ENCODE measurements at places on chromosomes 11 and 22.

DNA sequence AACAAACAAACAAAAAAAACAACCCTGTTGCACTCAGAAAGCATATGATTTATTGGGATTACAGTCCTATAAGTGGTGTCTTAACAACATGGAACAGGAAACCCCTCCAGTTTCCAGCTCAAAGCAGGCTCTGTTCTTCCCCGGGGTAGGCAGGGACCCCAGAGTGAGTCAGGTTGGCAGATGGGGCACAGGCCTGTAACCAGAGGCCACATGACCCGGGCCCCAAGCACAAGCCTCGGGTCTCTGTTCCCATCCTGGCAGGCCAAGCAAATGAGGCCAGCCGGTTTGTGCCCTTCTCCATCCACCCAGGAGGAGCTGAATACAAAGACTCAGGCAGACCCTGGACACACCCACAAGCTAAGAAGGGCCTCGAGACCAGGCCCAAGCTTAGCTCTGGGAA, 75.8 kb downstream of the NAT10 start:
- no peak for DNase-seq

DNA sequence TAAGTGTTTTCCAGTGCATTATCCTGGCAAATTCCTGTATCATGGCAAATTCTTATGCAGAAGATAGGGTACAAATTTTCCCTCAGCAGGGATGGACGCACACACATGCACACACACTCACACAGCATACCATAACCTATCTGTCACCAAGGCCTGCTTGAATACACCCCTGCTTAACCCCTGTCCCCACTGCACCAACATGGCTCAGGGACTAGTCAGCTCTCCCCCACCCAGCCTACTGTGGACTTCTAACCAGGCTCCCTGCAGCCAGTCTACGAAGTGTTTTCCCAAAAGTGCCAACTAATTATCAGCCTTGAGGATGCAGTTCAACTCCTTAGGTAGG, 63.1 kb downstream of the RAB30 start:
- DNase-seq, result no peak

DNA sequence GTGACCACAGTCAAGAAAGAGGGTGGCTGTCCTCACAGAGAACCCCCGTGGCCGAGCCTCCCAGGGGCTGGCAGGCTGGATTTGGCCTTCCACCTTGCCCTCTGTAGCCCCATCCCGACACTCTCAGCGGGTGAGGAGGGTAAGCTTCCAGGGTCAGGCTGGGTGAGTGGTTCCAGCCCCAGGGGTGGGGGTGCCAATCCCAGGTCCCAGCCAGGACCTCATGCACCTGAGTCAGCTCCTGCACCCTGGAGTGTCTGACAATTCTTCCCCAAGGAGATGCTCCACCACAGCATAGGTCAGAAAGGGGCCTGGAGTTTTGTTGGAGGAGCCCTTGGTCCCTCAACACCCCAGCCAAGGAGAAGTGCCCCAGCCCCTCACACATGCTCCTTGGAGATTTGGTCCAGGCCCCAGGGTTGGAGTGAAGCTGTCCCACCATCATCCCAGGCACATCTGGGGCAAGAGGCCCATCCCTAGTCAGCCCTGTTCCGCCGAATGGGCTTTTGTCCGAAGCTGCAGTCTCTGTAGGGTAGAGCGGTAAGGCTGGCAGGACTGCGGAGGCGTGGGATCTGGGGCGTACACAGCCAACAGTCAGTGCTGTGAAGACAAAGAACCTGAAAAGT, 8.4 kb downstream of the LINC01488 start:
- no peak for DNase-seq

GRCh38 chr22:31449506-31449905, 40.1 kb downstream of the EIF4ENIF1 start:
- no peak for DNase-seq

DNA sequence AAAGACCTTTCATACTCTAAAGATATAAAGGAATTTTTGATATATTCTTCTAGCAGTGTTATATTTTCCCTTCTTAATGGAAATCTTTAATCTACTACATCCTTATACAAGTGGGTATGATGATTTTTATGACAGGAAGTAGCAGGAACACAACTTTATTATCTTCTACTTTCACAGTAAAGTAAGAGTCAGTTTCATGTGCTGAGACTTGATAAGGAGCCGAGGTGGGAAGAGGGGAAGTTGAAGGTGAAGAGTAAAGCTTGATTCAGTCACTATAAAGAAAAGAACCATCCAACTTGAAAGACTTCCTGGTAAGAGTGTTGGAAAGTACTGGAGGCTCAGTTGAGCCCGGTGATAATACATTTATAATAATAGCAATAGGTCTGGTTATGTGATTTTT, 82.1 kb upstream of the PTH start:
- peak; percentile 17 for DNase-seq

GRCh38 chr11:5596607-5597201, at the start of gene TRIM6:
TRIM6 (plus strand) TSS chr11:5596637; CDS start chr11:5596898, 261 bp downstream.
- peak; percentile 71 for DNase-seq

- DNase-seq, result no peak
These were observed 25.8 kb downstream of the LARGE1 start for GRCh38 chr22:33894515-33894914.

DNA sequence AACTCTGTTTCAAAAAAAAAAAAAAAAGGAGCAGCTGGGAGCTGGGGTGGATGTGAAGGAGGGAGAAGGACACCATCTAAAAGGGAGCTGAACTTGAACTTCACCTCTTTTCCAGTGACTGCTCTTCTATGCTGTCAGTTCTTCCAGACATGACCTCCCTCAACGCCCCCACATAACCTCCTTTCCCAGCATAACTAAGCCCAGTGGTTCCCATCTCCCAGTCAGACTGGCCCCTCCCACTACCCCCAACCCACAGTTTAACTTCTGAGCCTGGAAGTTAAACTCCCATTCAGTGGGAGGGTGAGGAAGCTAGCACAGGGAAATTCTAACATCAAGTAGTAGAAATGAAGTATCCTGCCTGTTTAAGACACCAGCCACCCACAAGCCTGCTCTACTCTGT, 1.8 kb downstream of the ARHGAP1 start:
- peak; percentile 38 for DNase-seq

DNA sequence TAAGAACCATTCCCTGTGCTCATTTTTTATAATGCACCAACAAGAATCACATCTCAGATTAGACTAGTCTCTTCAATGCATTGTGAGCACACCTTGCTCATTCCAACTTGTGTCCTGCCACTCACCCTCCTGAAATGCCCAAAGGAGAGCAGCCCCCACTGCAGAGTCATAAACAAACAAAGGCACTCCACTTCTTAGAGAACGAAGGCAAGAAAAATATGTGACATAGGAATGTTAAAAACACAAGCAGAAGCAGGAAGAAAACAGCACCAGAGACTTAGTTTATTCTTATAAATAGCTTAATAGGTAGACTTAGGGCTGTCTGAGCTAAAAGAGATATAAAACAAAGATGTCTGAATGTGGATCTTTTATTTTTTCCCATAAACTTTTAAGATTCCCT, 57.2 kb downstream of the GUCY1A2 start:
- DNase-seq, result no peak

GRCh38 chr11:63719987-63720386, 38.7 kb downstream of the RTN3 start:
- no peak for DNase-seq

DNA sequence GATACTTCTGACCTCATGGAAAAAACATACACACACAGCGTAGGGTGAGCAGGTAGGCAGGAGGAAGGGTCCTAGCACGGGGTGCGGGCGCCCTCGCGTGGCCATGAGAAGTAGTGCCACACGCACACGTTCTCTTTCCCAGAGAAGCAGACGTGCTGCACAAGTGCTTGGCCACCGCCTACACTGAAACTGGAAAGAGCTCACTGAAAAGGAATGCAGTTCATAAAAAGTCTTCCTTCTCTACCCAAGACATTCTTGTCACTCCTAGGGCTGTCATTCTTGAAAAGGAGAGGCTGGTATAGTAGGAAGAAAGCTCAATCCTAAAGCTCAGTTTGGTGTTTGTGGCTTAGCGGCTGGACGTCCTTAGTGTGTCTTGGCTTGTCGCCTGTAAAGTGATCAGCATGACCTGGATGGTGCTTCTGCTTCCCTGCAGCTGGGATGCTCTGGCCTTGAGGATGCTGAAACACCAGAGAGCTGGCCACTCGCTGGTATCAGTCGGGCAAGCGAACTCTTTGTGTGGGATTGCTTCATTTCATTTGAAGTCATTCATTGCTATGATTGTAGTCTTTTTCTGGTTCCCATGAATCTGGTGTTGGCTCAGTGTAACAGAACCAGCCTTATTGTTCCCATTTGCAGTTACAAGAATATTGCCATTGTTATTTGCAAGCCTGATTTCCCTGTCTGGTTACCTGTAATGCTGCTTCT, 303.8 kb downstream of the NTM start:
- peak; percentile 68 for DNase-seq

DNA sequence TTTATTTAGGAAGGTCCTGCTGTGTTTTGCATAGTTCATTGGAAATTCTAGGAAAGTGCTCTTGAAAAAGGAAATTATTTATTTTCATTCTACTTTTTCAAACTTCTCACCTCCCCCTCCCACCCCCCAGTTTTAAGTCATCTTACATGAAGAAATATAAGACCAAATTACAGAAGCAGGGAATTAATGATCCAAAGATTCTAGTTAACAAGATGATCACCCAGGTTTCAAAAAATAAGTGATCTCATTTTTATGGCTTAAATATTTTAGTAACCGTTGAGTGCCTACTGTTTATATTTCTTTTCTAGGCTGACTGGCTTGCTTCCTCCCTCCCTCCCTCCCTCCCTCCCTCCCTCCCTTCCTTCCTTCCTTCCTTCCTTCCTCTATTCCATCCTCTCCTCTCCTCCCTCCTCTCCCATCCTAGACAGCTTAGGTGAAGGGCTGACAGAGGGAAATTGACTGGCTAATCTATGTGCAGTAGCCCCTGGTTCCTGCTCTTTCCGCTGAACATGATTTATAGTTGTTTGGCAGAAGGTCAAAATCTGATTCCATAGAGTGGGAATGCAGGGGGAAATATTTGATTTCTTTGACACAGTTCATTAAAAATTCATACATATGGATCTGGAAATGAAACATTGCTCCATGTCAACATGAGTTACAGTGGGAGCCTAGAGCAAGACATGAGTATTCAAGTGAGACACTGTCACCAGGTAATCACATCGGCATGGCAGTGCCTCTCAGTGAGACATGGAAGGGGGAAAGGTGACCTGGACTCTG, 123.4 kb downstream of the COMMD9 start:
- no peak for DNase-seq

DNA sequence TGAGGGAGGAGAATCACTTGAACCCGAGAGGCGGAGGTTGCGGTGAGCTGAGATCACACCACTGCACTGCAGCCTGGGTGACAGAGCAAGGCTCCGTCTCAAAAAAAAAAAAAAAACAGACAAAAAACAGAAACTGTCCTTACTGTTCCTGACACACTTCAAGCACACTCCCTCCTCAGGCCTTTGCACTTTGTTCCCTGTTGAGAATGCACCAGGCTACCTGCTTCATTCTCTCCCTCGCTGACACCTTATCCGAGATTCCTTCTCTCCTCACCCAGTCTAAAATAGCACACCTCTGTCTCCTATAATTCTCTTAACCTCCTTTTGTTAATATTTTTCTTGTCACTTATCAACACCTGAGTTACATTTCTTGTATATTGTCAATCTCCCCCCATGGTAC, 32.3 kb upstream of the TECTA start:
- DNase-seq, result no peak

- DNase-seq, result no peak
These were observed 54.1 kb upstream of the BDNF start for GRCh38 chr11:27754035-27755017.

GRCh38 chr11:116990811-116991210, 107.4 kb downstream of the SIK3 start:
- DNase-seq, result no peak

GRCh38 chr11:119974467-119974866, 163.4 kb downstream of the TRIM29 start:
- no peak for DNase-seq

DNA sequence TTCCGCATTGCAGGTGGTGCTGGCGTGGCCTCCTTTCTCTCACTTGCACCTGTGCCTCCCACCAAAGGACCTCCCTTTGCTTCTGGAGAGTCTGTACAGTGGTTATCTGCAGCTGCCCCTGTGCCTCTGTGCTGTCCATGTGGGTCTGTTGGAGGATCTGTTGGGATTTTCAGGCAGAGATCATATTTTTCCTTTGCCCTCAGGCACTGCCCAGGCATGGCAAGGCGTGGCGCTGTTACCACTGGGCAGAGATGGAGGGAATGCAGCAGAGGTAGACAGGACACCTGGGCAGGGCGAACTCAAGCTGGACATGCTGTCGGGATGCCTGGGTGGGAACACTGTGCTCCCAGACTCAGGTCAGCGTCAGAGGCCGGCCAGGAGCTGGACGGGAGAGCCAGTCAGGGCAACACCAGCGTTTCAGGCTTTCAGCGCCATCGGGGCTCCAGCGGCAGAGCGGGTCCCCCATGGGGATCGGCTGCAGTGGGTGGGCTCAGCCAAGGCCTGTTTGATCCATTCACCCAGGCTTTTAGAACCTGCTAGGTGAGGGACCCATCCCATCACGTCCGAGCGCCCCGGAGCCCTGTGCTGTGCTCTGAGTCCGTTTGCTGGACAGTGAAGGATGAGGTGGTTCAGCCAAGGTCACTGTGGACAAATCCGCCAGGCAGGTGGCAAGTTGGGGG, 718.9 kb downstream of the BRD1 start:
- no peak for DNase-seq

- DNase-seq, result no peak
These were observed 24.5 kb downstream of the ARHGAP1 start for GRCh38 chr11:46675949-46676348.

GRCh38 chr22:26367402-26368245, 61.4 kb upstream of the ASPHD2 start:
- DNase-seq, result peak; percentile 50

- no peak for DNase-seq
These were observed 6.5 kb downstream of the ASPHD2 start for GRCh38 chr22:26435327-26436093.

- DNase-seq, result no peak
These were observed 18.3 kb downstream of the CLMP start for GRCh38 chr11:123176785-123177184.

- no peak for DNase-seq
These were observed 6.0 kb upstream of the CARD10 start for GRCh38 chr22:37525073-37525745.

- DNase-seq, result no peak
These were observed 130.5 kb downstream of the SPON1 start for GRCh38 chr11:14093065-14093464.

GRCh38 chr11:61694602-61694939, 14.4 kb downstream of the DAGLA start:
- DNase-seq, result no peak

Measured in K562 (cell line).